ENCODE measurements at places on chromosomes 12 and 14.

DNA sequence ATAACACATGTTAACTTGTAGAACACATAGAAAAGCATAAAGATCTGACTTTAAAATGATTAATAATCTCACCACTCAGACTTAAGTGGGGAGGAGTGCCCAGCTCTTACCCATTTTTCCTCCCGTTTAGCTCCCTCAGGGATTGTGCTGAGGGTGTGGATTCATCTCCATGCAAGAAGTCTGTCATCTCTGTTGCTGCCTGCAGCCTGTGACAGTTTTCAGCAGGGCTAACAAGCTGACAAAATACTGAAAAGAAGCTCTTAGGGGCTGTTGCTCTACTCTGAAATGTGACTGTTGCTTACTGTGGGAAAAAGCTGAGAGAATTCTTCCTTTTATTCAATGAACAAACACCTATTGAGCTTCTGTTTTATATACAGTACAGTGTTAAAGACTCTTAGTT is 216.2 kb downstream of the CPNE8 start:
- DNase-seq, result no peak
- H3K4me3 ChIP-seq, result no peak overlapping the region
- no peaks in the 10 kb centered on the region for H3K4me1 ChIP-seq
- H3K36me3 ChIP-seq, result no peaks in the 10 kb centered on the region
- H3K27me3 ChIP-seq, result no peaks in the 10 kb centered on the region

DNA sequence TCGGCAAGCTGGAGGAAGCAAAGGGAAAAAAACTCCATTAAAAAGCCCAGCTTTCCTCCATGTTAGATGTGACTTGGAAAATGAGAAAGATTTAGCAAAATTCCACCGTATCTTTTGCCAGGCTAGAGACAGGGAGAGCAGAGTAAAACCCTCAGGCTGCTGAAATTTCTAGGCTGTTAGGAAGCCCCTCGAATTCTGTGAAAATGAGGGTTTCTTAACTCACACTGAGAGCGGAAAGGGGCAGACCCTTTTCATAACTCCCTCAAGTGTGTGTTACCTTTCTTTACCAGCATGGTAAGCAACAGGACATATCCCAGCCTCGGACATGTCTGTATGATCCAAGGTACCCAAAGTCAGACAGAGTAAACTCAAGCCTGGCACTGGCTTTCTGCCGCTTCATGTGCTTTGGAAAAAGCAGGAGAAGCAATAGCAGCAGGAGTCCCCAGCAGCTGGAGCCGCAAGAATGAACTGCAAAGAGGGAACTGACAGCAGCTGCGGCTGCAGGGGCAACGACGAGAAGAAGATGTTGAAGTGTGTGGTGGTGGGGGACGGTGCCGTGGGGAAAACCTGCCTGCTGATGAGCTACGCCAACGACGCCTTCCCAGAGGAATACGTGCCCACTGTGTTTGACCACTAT is at the start of gene RHOJ:
Gene RHOJ, plus strand, starts transcription at position 37 of the 637 bp plus-strand sequence. Its CDS starts 427 bp downstream, at position 464.
- no peaks in the 10 kb centered on the region for H3K27me3 ChIP-seq
- no peaks in the 10 kb centered on the region for H3K36me3 ChIP-seq
- DNase-seq, result no peak
- no peak within 1 kb of the TSS for H3K27ac ChIP-seq
- no peaks in the 10 kb centered on the region for H3K4me1 ChIP-seq

- H3K27ac ChIP-seq, result no peak overlapping the region
- no peak for DNase-seq
- H3K4me3 ChIP-seq, result no peak overlapping the region
- no peaks in the 10 kb centered on the region for H3K4me1 ChIP-seq
- H3K36me3 ChIP-seq, result no peaks in the 10 kb centered on the region
These were observed 208.1 kb downstream of the ZFP36L1 start for GRCh38 chr14:68584786-68585185.

DNA sequence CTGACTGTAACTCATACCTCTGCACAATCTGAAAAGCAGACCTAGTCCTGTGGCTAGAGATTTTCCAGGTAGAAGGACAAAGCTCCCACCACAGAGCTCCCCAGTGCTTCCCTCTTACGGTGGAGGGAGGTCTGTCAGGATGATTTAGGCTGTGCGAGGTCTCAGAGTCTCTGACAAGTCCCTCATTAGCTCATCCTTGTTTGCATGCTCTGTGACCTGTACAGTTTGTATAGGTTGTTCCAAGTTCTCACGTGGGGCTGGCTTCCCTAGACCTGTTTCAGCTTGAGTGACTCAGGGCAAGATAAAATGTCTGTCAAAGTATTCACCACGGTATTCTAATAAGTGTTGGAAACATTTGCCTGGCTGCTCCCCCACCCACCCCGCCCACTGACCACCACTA is 34.8 kb downstream of the ASCL1 start:
- no peak overlapping the region for H3K4me3 ChIP-seq
- H3K27ac ChIP-seq, result no peak overlapping the region
- no peak for DNase-seq
- no peaks in the 10 kb centered on the region for H3K27me3 ChIP-seq

- H3K4me3 ChIP-seq, result no peak overlapping the region
- H3K36me3 ChIP-seq, result no peaks in the 10 kb centered on the region
- peaks cover 67% of the 10 kb centered on the region for H3K27me3 ChIP-seq
- DNase-seq, result no peak
- peaks cover 15% of the 10 kb centered on the region for H3K4me1 ChIP-seq
- H3K27ac ChIP-seq, result no peak overlapping the region
These were observed 7.8 kb downstream of the BHLHE41 start for GRCh38 chr12:26116829-26117715.

- H3K4me3 ChIP-seq, result no peak overlapping the region
- no peak overlapping the region for H3K27ac ChIP-seq
- H3K4me1 ChIP-seq, result no peaks in the 10 kb centered on the region
- peaks cover 2% of the 10 kb centered on the region for H3K36me3 ChIP-seq
- peaks cover 21% of the 10 kb centered on the region for H3K27me3 ChIP-seq
These were observed 109.3 kb upstream of the EVL start for GRCh38 chr14:99955826-99956455.

- no peaks in the 10 kb centered on the region for H3K27me3 ChIP-seq
- no peaks in the 10 kb centered on the region for H3K4me1 ChIP-seq
- no peak for DNase-seq
- H3K27ac ChIP-seq, result no peak overlapping the region
- no peak overlapping the region for H3K4me3 ChIP-seq
These were observed 276.6 kb downstream of the NRXN3 start for GRCh38 chr14:78446807-78447206.

- peak overlapping the region; percentile 98 for H3K27ac ChIP-seq
- H3K4me3 ChIP-seq, result peak overlapping the region; percentile 90
- peaks cover 39% of the 10 kb centered on the region for H3K4me1 ChIP-seq
- H3K36me3 ChIP-seq, result peaks cover 51% of the 10 kb centered on the region
These were observed 824 bp downstream of the DDX55 start for GRCh38 chr12:123602651-123603195.

DNA sequence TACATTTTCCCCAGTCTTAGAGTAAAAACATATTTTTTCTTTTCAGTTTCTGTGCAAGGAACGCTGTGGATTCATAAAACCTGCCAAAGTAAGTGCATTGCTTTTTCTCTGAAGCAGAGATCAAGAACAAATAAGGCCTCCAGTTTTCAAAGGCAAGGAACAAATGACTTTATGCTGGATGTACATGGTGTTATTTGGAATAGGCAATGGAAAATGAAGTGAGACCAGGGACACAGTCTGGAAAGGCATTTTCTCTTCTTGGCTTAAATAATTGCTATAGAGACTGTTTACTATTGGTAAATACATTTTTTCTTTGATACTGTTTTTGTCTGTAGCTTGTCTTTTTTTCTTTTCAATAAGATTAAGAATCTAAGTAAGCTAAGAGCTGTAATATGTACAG is 725.9 kb upstream of the MDGA2 start:
- DNase-seq, result no peak
- H3K27ac ChIP-seq, result no peak overlapping the region
- no peaks in the 10 kb centered on the region for H3K4me1 ChIP-seq
- no peaks in the 10 kb centered on the region for H3K27me3 ChIP-seq

- peaks cover 73% of the 10 kb centered on the region for H3K4me1 ChIP-seq
- DNase-seq, result peak; percentile 33
- no peaks in the 10 kb centered on the region for H3K27me3 ChIP-seq
- H3K4me3 ChIP-seq, result peak overlapping the region; percentile 23
- H3K36me3 ChIP-seq, result peaks cover 30% of the 10 kb centered on the region
- H3K27ac ChIP-seq, result peak overlapping the region; percentile 39
These were observed 1.8 kb downstream of the GALNT6 start for GRCh38 chr12:51389302-51389999.

All from activated CD8-positive, alpha-beta T cell treated with anti-CD3 and anti-CD28 coated beads, Interleukin-2, amount 10 ng/mL, durations not matched to agents 7 days and 5 days (primary cell).